ENCODE measurements at places on chromosomes 5 and 9.

DNA sequence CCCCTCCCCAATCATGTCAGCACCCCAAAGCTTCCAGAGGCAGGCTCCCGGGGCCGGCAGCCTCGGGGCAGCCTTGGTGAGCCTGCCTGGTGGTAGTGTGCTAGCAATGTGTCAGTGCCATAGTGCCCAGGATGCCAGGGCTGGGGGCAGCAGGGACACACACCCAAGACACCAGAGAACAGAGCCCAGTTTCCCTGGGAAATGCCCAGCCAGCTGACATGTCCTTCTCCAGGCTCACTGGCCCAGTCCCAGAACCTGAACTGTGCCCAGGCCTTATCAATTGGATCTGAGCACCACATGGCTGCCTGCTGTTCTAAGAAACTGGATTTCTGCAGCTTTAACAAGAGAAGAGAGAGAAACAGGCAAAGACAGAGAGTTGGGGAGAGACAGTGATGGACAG is 74.9 kb upstream of the LRRTM2 start:
- DNase-seq, result no peak

DNA sequence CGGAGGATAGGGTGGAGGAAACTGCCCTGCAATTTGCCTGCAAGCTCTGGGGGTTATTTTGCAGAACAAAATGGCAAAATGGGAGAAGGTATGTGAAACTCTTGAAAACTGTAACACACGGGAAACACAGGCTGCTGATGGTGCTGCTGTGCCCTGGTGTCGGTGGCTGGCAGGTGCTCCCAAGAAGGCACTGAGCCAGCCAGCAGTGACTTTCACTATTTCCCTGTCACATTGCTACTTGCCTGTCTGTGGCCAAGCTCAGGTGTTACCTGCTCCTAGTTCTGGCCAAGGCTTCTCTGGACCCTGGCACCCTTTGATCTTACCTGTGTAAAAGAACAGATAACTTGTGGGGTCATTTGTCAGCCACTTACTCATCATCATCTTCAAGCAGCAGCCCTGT is 102.2 kb downstream of the CMYA5 start:
- DNase-seq, result no peak

- DNase-seq, result no peak
Observed at GRCh38 chr5:24530906-24531305, 113.9 kb downstream of the CDH10 start.

DNA sequence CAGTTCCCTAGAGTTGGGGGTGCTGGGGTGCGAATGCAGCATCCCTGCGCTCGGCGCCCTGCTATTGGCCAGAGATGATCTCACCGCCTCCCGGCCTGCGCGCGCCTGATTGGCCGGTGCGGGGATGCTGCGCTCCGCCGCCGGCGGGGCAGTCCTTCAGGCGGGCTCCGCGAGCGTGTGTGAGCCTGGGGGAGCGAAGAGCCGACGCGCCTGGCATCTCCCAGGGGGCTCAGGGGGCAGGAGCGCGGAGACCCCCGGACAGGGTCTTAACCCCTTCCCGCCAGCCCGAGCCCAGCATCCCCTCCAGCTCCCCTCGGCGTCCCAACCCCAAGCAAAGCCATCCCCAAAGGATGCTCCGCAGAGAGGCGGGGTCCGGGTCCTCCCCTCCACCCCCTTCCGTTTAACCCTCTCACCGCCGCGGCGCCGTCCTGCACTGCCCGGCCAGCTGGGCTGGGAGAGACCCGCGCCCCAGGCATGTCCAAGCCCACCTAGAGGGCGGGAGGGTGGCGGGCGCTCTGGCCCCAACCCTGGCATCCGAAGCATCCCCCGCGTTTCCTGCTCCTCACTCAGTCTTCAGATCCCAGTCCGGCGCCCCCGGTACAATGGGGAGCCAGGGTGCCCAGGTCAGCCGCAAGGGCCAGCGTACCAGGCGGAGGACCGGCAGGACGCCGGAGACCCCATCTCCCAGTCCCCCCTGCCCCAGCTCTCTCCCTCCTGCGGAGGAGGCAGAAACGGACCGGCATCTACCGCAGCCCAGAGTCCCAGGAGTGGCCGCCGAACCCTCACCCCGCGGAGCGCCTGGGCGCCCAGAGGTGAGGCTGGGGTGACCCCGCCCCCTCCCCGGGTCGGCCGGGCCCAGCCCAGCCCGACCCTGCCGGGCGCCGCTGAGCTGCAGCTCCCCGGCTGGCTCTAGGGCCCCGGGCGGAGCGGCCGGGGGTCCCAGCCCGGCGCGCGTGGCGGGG is 19.3 kb upstream of the TOR2A start:
- no peak for DNase-seq

- no peak for DNase-seq
Observed at GRCh38 chr9:27703216-27703980, 130.1 kb upstream of the C9orf72 start.

- DNase-seq, result no peak
Observed at GRCh38 chr9:107024193-107024592, 161.2 kb downstream of the ZNF462 start.

DNA sequence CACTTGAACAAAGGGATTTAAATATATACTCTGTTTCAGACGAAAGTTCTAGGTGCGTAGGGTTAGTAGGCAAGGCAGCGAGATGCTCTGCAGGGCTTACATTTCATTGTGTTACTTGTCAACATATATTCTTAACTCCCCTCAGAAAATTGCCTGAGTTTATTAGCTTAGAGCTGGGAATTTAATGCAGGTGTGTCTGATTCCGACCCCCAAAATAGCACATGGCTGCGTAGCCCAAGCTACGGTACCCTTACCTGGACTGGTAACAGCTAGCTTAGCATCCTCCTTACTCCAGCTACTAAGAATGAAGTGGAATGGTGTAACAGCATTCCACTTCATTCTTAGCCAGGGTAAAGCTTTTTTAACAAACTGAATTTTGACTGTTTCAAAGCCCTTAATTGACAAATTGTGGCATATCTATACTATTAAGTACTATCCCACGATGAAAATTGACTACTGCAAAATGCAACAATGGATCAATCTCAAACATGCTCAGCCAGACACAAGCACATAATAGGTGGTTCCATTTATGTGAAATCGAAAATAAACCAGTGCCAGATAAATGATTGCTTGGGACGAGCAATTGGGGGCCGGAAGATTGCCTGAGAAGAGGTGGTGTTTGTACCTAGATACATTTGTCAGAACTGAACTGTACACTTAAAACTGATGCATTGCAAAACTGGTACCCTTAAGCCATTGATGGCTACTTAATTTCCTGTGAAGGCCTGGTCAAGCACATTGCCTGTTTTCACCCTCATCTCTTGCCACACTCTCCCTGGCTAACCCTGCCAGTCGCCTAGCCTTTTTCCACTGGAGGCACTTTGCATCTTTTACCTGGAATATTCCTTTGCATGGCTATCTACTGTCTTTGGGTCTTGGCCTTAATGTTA is 3.0 kb upstream of the FGF18 start:
- DNase-seq, result no peak

- no peak for DNase-seq
Observed at GRCh38 chr9:32424616-32425015, 40.2 kb downstream of the ACO1 start.

DNA sequence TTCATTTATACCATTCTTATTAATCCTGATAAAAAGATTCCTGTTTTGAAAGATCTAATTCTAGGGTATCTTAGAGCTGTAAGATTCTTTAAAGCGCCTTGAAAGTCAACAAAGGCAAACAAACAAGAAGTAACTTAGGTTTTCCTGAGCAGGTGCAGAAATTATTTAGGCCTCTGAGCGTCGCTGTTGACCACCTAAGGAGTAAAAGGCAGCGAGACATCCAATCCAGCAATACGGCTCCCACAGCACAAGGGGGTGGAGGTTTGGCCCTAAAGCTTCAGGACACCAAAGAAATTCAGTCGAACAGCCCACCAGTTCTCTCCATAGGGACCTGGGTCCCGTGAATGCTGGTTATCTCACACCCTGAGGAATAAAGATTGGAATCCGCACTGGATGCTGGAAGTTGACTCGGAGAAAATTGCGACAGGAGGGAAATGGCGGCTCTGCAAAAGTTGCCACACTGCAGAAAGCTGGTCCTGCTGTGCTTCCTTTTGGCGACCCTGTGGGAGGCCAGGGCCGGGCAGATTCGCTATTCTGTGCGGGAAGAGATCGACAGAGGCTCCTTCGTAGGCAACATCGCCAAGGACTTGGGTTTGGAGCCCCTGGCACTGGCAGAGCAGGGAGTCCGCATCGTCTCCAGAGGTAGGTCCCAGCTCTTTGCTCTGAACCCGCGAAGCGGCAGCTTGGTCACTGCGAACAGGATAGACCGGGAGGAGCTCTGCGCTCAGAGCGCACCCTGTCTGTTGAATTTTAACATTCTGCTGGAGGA is at the start of gene PCDHGA2:
TSS of gene PCDHGA2 (plus strand) at position 223 of the 769 bp plus-strand sequence.
- peak; percentile 59 for DNase-seq

- no peak for DNase-seq
Observed at GRCh38 chr5:96072138-96072790, 110.6 kb upstream of the ELL2 start.

DNA sequence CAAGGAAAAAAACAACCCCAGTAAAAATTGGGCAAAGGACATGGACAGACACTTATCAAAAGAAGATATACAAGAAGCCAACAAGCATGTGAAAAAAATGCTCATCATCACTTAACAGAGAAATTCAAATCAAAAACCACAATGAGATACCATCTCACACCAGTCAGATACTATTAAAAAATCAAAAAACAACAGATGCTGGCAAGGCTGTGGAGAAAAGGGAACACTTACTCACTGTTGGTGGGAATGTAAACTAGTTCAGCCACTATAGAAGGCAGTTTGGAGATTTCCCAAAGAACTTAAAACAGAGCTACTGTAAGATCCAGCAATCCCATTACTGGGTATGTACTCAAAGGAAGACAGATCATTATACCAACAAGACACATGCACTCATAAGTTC is 157.4 kb downstream of the EDIL3 start:
- no peak for DNase-seq

GRCh38 chr5:2681476-2681875 is 70.0 kb downstream of the IRX2 start:
- DNase-seq, result no peak

DNA sequence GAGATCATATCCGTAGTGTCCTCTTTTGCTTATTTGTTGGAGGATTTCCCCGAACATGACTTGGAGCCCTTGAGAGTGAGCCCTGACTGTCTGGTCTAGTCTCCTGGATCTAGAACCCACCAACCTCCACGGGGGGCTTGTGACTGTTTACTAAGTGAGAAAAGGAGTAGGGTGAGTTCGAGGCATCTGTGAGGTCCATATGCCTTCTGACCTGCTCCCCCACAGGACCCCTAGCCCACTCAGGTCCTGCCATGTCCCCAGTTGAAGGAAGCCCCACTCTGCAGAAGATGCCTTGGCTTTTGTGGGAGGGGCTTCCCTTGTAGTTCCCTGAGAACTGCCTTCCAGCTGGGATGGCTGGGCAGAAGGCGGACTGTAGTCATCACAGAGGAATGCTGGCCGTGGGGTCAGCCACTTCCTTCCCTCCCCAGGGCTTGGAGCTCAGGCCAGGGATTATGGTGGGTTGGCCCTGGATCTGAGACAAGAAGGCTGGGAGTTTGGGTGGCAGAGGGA is 7.0 kb upstream of the IRF1 start:
- peak; percentile 90 for DNase-seq

DNA sequence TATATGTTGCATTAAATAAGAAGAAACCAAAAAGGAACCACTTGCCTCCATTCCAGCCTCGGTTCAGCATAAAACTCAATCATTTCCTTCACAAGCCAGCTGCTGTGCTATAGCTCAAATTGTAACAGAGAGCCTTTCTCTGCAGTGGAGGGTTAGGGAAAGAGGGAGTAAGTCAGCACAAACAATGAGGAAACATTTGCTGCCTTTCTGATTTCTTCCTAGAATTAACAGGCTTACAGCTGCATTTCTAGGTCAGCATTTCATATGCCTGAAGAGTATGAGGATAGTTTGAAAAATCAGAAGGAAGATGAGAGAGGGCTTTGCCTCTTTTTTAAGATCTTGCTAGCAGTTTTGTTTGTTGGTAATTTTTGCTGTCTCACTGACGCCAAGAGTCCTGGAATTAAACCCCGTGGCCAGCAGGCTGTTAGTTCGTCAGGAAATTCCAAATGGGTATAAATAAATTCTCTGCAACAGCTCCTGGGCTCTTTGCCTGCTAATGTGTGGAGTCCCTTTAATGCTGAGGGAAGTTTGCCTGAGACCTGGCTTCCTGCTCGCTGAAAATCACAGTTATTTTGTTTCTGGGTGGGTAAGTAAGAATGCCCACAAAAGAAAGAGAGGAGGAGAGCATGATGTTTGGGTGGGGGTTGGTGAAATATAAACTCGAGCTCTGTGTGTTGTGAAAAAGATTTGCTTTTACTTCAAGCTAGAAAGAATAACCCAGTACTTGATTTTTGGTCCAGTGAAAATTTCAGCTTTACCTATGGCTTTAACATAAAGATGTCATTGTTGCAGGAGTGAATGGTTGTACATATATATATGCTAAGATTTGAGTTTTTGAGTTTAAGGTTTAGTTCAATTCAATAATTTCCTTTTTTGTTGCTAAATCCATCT is 148.1 kb upstream of the DMRT1 start:
- no peak for DNase-seq

- DNase-seq, result no peak
Observed at GRCh38 chr5:38871790-38872551, 26.2 kb downstream of the OSMR start.

DNA sequence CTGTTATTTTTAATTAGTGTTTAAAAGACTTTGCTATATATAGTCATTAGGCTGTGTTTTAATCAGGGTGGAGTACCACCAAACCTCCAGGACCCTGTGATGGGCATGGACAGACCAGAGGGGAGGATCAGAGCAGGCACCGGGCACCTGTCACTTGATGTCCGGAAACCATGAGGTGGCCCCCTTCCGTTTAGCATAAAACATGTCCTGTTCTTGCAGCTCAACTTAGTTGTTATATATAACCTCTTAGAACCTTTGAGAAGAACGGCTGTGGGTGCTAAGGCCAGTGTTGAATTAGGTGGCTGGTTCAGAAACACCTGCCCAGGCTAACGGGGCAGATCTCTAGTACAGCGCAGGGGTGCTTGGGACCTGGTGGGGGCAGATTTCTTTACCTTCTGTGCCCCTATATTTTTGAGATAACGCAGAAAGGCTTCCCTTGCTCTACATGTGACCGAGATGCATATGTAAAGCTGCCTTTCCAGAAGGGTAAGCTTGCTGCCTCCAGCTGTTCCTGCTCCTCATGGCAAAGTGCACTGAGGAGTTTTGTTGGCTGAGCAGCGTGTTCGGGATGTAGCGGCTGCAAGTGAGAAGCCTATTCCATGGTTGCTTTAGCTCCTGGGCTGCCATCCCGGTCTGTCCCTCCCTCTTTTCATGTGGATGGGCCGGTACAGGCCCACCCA is 255.5 kb downstream of the FANCC start:
- DNase-seq, result no peak

GRCh38 chr5:59460368-59461153 is 433.0 kb downstream of the PDE4D start:
- no peak for DNase-seq

DNA sequence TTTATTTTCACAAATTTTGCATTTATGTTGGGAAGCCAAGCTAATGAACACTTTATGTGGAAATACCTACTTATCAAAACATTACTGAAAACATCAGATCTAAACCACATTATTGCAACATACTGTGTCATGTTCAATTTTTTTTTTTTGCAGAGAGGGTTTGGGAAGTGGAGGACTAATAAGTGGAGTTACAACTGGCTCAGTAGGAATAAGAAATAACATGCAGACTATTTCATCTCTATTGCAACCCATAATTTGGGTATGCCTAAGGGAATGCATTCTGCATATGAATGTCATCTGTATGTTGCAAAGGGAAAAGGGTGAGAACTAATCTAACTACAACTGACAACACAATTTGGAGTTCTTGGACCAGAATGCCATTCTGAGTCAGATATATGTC is 41.8 kb downstream of the APC start:
- DNase-seq, result no peak

- no peak for DNase-seq
Observed at GRCh38 chr5:87164409-87164808, 103.3 kb upstream of the RASA1 start.
